ENCODE measurements at places on chromosomes 16 and 17.
A peak's percentile ranks its signal among the peaks of the same experiment; 100 is the strongest.

DNA sequence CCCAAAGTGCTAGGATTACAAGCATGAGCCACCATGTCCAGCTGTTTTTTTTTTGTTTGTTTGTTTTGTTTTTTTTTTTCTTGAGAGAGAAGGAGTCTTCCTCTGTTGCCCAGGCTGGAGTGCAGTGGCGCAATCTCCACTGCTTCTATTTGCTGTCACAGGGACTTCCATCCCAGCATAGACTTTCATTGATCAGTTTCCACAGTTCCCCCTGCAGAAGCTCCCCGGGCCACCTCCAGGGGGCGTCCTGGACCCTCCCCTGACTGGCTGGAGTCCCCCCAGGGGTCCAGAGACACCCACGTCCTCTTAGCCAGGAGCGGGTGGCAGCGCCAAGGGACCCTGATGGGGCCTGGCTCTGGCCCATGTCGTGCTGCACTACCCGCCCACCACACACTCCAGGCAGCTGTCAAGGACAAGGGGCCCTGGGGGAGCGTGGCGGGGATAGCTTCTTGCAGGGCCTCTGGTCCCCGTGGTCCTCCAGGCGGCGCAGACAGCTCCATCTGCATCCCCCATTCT, 3.1 kb upstream of the NPW start:
- no peak for DNase-seq

DNA sequence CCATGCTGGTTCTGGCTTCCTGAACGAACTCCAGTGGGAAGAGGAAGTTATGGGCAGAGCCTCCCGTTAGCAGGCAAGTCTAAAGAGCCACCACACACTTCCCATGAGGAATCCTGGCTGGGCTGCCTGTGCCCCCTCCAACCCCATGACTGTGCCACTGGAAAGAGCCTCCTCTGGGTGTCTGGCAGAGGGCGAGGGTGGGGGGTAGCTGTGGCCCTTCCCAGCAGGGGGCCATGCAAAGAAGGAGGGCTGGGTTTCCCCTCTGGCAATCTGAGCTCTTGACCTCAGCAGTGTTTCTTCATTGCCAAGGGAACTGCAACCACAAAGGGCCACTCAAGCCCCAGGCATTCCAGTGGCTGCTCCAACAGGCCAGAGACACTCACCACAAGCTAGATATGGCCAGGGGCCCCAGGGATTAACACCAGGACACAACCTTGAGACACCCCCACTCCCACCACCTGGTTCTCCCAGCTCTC, 1.7 kb upstream of the RRAD start:
- no peak for DNase-seq

DNA sequence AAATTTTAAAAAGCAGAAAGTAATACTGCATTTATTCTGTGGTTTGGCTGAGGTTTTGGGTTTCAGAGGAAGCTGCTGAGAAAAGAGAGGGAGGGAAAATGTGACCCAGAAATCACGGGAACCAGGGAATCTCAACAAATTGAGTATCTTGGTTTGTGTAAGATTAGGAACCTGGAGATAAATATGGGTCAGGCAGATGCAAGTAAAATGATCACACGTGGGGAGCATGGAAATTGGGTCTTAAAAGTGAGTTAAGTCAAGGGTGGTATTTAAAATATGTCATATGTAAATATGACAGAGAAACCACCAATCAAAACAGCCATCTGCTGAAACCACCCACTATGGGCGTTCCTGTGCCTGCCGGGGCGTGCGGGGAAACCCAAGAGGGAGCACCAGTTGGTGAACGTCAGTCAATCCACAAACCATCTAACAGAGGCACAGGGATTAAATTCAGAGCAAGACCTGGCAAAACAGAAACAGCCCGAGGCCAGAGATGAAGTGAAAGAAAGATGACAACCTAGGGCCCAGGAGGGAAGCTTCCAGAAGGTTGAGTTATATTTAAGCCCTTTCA, 33.4 kb downstream of the CDH13 start:
- DNase-seq, result peak; percentile 19

DNA sequence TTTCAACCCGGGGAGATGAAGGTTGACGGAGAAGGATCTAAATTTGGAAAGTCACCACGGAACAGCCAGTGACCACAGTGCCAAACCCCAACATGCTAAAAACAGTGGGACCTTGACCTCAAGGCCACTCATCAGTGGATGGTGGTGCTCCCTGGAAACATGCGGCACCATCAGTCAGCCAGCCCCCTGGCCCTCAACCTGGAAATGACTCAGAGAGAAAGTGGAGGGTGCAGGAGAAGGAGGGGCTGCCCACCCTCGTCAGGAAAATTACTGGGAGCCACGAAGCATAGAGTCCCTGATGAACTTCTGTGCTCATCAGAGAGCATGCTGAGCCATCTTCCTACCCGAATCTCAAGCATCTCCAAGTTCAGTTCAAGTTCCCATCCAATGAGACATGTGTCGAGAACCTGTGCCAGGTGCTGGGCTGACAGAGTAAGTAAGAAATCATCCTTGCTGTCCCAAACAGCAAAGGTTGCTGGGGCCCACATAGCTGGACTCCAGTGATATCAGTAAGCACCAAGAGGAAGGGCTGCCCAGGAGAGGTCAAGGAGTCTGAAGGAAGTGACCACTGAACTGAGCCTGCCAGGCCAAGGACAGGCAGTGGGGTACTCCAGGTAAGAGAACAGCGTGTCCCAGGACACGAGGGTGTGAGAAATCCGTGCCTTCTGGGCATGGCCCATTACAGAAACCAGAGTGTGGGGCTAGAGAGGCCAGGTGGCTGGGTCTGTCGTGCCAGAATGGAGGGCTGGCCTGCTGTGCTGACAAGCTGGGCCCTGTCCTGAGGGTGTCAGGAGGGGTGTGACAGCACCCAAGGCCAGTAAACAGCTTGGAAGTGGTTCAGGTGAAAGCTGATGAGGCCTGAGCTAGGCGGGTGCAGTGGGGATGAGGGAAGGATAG, 5.2 kb downstream of the PECAM1 start:
- DNase-seq, result peak; percentile 81

DNA sequence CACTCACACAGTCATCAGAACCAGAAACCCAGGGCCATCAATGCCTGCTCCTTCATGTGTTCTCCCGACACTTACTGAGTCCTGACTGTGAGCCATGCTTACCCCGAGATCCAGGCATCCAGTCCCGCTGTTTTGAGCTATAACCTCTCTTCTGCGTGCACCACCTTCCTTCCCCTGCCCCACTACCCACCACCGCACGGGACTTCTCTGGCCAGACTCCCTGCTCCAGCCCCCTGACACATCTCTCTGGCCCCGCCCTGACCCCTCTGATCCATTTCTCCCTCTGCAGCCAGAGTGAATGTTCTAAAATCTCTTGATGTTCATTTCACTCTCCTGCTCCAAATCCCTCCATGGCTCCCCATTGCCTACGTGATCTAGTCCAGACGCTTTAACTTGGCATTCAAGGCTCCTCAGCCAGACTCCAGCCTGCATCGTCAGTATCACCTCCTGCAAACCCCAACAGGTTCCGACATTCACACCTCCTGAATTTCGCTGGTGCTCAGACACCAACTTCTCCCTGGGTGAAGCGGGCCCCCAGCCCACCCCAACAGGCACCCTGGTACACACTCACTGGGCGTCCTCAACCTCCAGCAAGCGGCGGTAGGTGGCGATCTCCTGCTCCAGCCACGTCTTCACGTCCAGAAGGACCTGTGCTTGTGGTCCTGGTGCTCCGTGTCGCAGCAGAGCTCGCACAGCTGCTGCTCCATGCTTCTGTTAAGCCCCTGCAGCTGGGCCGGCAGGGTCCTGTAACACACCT, 3.1 kb upstream of the KRT17 start:
- no peak for DNase-seq

- DNase-seq, result no peak
These were observed 139.4 kb downstream of the CCDC182 start for GRCh38 chr17:57605675-57606105.

- no peak for DNase-seq
These were observed 51.4 kb downstream of the CACNG1 start for GRCh38 chr17:67095803-67096202.
